RPMI8226 (cell line): ENCODE measurements at places on chromosomes 6 and 20.

DNA sequence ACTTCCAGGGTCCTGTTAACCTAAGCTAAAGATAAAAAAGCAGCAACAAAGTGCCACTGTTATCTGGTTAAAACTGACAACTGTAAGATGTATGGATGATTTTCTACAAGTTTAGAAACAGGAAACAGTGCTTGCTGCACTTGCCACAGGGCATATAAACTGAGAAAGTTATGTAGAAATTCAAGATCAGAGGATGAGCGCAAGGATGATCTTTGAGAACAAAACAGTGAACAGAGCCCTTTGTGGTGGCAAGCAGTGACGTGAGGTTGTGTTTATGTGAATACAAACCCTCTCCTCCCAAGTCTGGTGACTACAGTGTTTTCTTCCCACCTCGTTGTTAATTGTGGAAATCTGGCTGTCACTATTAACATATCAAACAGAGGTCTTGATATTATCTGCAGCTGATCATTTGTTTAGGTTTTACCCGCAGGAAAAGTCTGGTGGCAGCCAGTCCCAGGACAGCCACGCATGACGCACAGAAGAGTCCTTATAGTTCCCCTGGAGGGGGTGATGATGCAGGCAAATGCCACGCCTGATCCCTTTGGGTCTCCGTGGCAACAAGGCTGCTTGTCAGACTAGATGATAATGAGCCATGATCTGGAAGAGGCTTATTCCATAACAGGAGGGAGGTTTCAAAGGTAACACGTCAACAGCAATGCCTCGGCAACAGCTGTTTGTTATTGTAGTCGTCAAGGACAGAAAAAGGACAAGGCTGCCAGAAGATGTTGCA lies 43.1 kb upstream of the TNFAIP3 start:
- DNase-seq, result no peak

DNA sequence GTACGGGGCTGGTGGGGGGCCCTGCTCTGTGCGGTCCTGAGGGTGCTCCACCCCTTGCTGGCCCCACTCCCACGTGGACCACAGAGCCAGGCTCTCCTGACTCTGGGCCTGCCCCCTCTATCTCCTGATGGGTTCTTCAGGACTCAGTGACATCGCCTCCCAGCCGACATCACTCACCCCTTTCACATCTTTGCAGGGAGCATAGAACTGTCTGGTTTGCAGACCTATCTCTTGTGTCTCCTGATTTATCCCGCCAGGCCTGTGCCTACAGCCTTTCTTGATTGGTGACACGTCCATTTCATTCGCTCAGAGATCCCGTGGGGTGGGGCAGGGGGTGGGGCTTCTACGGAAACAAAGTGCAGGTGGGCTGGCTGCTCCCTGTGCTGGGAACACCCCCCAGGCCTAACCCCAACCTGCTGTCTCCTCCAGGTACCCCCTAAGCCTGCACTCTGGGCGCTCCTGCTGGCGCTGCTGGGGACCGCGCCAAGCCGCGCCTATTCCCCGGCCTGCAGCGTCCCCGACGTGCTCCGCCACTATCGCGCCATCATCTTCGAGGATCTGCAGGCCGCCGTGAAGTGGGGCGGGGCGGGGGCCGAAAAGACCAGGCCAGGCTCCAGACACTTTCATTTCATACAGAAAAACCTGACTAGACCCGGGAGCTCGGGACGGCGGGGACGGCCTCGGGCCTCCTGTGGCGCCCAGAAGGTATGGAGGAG lies 1.7 kb downstream of the C20orf204 start:
- peak; percentile 36 for DNase-seq

GRCh38 chr6:24988562-24988961 lies 52.8 kb upstream of the RIPOR2 start:
- DNase-seq, result no peak

- DNase-seq, result no peak
Observed at GRCh38 chr6:21228876-21229460, 364.6 kb upstream of the SOX4 start.

DNA sequence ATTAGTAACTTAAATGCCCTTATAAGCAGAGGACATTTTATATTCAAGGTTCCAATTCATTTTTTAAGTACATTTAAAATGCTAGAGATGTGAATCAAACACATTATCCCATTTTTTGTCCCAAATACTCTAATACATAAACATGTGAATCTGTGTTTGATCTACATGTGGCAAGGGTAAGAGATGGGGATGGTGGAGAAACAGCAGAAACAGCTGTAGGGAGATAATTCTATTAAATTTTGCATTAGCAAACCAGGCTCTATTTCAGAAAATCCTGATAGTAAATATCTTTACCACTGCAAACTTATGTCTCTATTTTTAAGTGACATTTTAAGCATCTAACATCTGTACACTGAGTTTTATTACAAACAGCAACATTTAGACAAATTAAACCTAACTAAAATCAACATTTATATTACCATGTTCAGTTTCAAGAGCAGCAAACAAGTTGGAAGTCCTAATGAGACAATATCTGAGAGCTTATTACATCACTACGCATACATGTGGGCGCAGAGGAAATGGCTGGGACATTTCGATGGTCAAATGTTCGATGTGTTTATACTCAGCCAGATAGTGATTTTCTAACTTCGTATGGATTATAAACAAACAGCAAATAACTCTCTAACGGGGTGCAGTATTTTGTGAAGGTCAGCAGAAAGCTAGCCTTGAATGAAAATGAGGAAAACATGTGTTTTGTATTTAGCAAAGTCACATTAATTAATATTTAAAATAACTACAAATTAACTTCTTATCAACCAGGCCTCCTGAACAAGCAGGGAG lies 165.1 kb downstream of the GJA1 start:
- no peak for DNase-seq

DNA sequence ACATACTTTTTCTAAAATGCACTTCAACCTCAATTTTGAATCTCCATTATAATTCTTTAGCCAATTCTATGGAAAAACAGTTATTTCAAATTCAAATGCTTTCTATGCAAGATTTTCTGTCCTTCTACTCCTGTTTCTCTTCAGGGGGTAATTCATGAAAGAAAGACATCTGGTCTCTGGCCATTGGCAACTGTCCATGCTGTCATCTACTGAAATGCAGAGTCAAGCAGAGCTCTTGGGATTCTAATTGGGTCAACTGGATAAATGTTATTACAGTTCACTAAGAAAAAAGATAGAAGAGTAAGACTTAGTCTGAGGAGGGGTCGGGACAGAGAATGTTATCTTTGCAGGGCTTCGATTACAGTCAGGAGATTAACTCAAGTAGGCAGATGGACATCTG lies 22.0 kb upstream of the BMP5 start:
- no peak for DNase-seq

GRCh38 chr20:57408536-57409233 lies 17.5 kb downstream of the RBM38 start:
- DNase-seq, result no peak

- no peak for DNase-seq
Observed at GRCh38 chr6:37632291-37632690, 65.4 kb downstream of the MDGA1 start.

DNA sequence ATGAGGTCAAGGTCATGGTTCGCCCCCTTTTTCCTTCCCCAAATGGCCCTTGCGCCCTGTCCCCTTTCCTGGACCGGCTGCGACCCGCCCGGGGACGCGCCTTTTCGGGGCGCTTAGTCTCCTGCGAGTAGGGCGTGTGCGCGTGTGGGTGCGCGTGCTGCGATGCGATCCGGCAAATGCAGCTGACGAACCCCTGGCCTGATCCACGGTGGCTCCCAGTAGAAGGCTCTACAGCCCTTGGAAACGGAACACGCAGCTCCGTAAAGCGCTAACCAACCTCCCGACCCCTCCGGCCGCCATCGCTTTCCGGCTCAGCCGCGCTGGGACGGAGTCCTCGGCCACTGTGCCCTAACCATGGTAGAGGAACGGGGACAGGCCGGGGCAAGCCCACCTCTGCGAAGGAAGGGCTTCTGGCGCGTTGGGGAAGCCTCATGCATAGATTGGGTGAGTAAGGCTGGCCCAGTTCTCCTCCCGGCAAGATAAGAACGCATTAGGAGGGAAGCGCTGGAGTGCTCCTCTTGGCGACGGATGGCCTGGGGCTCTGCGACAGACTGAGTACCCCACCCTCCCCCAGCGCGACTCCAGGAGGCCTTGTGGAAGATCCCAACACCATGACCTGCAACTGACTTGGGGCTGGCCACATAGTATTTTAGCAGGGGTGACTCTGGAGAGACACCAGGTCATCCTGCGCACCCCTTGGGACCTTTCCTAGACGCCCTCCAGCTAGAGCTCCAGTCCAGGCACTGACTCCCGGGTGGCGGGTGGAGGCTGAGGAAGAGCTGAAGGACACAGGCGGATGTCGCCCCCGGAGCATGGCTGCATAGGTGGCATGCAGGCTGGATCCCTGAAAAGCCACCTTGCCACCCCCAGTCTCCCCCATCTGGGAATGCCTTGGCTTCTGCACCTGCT lies 1.1 kb upstream of the SLC4A11 start:
- DNase-seq, result no peak

GRCh38 chr6:40482532-40482931 lies 104.6 kb downstream of the LRFN2 start:
- DNase-seq, result no peak

- peak; percentile 61 for DNase-seq
Observed at GRCh38 chr20:9119776-9120175, 50.9 kb downstream of the PLCB4 start.
